ENCODE measurements at places on chromosomes 6 and 20. TPM values are rescaled to one million over a fixed set of nuclear protein-coding genes. Genes with fewer than 3 reads are reported as not detected.

DNA sequence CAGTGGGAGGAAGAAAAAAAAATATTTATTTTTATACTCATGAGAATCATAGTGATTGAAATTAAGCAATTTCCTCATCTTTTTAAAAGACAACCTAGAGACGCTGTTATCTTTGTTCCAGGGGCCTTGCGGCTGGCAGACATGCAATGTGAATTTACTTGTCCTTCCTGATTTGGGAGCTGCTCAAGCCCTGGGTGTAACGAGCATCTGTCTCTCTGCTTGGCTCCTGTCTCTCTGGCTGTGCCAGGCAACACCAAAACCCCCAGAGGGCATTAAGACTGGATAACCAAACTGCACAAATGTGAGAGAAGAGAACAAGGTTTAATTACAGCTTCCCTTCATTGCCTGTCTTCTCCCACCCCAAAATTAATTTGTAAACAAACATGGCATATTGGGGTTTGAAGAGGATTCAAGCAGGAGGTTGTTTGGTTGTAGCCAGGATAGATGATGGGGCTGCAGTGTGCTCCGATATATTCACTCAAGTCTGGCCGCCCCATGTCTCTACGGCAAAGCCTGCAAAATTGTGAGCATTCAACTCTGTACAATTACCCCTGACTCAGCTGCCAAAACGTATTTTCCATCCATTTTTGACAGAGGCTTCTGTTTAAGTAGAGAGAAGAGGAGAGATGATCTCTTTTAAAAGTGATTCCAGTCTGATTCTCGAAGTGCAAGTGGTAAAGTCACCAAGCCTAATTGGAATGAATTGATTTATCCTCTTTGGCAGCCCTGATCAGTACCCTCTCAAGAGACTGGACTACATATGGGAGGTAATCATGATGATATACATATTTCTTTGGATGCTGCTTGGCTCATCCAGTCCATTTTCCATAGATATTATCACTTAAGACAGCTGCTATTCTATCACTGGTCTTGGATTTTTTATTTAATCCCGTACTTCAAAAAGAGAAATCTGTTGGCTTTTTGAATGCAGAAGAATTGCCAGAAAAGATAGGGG, 170.2 kb downstream of the SLC24A3 start:
- no peaks in the 10 kb centered on the region for H3K4me1 ChIP-seq
- H3K36me3 ChIP-seq = no peaks in the 10 kb centered on the region
- DNase-seq = no peak
- no peaks in the 10 kb centered on the region for H3K27me3 ChIP-seq

DNA sequence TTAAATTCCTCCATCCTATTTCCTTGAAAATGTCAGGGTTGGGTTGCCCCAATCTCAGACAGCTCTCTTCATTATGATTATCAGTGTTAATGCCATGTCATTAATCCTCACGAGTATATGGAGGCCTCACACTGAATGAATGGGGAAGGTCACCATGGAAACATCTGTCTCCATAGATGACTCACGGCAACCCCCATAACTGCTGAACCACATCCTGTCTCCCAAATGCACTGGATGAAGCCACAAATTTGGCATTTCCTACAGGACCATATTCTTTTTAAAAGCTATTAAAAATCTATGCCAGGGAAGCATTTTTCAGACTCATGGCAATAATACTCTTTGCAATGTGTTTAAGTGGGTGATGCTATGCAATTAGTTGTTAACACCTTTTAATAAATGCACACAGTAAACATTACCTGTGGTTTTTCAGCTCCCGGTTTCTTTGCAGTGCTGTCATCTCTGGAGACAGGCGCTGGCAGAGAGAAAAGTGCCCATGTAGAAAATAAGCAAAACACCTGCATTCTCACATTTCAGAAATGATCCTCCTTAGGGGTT, 80.1 kb upstream of the PTPRK start:
- no peak for DNase-seq
- no peaks in the 10 kb centered on the region for H3K4me1 ChIP-seq
- no peak overlapping the region for H3K27ac ChIP-seq
- H3K36me3 ChIP-seq = no peaks in the 10 kb centered on the region
- no peak overlapping the region for H3K4me3 ChIP-seq

- no peak overlapping the region for H3K27ac ChIP-seq
- no peak overlapping the region for H3K4me3 ChIP-seq
- no peak for DNase-seq
- no peaks in the 10 kb centered on the region for H3K4me1 ChIP-seq
- no peaks in the 10 kb centered on the region for H3K27me3 ChIP-seq
- H3K36me3 ChIP-seq = no peaks in the 10 kb centered on the region
Observed at GRCh38 chr20:6622041-6622440, 145.4 kb upstream of the BMP2 start.

Gene SIRPB2
- total RNA-seq = not detected

Gene MOG
- total RNA-seq = not detected
